ENCODE measurements at places on chromosomes 11 and 22. TPM values are rescaled to one million over a fixed set of nuclear protein-coding genes. Genes with fewer than 3 reads are reported as not detected.

DNA sequence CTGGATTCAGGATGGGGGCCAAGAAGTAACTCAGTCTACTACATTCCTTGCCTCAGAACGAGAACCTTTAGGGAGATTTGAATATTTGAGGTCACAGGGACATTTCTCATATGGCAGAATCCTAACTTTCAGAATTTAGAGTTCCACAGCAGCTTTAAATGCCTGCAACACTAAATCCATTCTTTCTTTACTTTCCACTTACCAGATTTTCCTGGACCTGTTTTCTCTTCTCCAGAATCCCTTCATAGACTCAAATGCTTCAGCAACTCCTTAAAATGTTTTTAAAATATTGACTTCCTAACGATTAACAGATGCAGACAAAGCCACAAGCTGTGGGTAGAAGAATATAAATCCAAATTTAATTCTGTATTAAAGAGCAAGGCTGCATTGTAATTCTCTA lies 63.1 kb downstream of the PRSS23 start:
- no peak for DNase-seq

DNA sequence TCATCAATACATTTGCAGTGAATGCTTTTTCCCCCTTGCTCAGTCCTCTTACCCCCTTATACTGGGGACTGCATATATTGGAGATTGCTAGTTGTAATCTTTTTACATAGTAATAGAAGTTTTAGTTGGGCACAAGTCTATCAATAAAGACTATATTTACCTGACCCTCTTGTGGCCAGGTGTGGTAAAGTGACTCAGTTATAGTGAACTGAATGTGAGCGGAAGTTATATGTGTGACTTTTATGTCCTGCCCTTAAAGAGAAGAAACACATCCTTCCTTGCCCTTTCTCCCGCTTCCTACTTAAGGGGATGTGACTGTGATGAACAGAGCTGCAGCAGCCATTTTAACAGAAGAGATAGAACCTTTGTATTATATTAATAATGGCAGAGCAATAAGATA lies 362.0 kb downstream of the METTL15 start:
- DNase-seq, result no peak

- DNase-seq, result no peak
These were observed 42.6 kb downstream of the ZNF215 start for GRCh38 chr11:6968816-6969215.

- no peak for DNase-seq
These were observed 197.4 kb downstream of the ADAMTS15 start for GRCh38 chr11:130645843-130646197.

GRCh38 chr22:40411506-40411861 lies 41.1 kb downstream of the SGSM3 start:
- DNase-seq, result no peak

- DNase-seq, result peak; percentile 85
These were observed 114.0 kb downstream of the ABTB2 start for GRCh38 chr11:34243600-34244464.

DNA sequence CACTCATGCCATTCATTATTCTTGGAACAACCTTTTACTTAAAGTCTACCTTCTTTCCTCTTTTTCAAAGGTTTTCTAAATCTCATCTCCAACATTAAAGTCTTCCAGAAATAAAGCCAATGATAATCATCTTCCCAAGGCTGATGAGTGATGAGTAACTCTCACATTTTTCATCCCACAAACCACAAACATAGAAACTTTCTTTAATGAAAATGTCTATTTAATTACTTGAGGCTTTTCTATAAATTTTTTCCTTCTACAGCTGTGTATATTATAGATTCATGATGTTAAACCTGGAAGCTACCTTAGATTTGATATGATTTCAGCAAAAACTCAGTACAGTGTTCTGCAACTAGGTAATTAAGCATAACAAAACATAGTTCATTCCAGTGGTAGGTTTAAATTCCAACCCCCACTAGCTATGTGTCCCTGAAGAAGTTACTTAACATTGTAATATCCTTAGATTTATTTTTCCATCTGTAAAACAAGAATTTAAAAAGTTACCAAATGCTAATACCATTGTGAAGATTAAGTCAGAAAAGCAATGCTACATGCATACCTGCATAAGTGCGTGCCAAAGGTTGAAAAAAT lies 845.4 kb downstream of the KCNA4 start:
- no peak for DNase-seq

- peak; percentile 62 for DNase-seq
These were observed 344 bp downstream of the IFT27 start for GRCh38 chr22:36775586-36775963.

DNA sequence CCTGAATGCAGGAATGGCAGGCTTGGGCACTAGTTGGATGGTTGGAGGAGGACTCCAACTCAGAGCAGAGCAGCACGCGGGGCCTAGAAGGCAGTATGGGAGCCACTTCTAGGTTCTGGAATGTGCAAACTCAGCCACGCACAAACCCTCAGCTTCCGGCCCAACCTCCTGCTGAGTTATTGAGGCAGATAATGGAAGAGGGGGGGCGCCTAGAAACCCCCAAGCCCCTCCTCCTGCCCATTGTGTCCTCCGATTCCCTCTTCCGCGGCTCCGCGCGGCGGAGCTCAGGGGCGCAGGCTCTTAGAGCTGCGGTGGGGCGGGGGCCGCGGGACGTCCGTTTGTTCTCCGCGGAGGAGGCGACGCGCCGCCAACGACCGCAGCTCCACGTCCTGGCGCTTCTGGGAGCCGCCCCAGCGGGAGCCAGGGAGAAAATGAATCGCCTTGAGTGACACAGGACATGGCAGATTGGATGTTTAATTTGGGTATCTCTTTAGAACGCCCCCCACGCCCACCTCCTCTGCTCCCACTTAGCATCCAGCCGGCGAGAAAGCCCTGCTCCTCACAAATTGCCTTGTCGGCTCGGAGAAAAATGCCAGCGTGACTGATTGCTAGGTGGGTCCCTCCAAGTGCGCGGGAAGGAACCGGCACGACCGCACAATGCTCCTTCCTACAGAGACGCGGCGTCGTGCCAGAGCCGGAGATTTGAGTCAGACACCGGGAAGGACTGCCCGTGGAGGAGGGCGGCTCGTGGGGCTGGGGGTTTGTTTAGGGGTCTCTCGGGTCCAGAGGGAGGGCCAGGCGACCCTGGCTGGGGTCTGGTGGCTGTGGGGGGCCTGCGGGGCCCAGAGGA lies 144.6 kb downstream of the NECTIN1 start:
- DNase-seq, result peak; percentile 17

DNA sequence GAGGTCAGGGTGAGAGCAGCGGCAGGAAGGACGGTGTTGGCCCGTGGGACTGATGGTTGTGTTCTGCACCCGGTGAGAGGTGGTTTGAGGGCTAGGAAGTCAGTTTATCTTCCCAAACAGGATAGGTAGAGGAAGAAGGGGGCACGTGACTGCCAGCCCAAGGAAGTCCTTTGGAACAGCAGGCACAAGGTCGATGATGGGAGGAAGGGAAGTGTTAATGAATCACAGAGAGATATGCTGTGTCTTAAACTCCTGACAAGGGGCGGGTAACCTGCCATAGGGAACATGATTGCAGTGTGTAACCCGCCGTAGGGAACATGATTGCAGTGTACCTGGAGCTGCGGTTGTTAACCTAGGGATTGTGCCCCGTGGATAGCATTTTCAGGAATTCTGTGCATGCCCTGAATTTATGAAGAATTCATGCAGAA lies 49.0 kb downstream of the PRR5L start:
- DNase-seq, result no peak

DNA sequence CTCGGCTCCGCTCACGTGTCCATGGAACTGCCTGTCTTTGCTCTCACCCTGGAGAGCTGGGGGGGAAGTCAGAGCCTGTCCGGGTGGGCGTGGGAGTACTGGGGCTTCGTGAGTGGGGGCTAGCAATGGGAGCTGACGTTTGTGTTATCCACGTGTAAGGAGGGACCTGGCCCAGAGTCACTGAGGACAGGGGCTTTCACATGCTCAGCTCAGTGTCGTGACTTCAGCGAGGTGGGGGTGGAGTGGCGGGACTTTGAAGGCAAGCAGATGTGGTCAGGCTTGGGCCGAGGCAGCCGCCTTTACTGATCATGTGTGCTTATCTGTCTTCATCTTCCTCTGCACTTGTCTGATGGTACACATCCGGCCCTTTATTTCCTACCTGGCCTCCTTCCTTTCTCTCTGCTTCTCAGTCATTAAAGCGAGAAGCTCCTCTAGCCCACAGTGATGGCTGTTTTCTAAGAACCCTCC lies 113.1 kb upstream of the NNMT start:
- DNase-seq, result peak; percentile 85

GRCh38 chr11:39461066-39461465 lies 1998.4 kb downstream of the LRRC4C start:
- DNase-seq, result no peak

DNA sequence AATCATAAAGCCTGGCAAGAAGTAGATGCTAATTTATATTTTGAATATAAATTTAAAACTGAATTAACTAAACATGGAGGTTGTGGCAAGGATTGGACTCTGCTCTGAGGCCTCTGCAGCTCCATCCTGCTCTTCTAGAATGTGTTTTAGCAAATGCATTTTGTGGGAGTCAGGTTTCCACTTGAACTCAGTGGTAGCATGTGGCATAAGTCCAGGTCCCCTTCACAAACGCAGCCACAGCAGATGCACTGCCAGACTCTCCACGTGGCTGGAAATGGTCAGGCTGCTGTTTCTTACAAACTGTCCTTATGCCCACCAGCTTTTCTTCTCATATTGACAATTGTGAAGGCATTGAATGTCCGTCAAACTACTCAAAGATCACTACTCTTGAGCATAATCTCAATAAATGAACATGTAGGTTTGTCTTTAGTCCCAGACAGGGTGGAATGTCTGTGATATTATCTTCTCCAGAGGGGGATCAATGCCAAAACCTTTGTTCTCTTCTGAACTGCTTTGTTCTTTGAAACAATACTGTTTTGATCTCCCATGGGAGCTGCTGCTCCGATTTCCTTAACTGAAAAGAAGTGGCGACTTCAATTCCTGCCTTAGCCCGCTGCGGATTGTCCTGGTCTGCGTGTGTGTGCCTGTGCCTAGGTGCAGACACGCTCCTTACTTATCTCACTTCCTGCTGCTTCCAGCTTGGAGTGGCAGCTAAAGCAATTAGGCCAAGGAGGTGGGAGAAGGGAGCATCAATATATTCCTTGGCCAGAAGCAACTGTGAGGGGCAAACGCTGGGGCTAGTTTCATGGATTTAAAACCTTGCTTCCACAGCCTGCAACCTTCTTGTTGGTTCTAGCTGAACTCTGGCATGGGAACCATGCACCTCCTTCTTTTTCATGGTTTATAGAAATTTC lies 24.2 kb downstream of the EIF4G2 start:
- DNase-seq, result no peak

DNA sequence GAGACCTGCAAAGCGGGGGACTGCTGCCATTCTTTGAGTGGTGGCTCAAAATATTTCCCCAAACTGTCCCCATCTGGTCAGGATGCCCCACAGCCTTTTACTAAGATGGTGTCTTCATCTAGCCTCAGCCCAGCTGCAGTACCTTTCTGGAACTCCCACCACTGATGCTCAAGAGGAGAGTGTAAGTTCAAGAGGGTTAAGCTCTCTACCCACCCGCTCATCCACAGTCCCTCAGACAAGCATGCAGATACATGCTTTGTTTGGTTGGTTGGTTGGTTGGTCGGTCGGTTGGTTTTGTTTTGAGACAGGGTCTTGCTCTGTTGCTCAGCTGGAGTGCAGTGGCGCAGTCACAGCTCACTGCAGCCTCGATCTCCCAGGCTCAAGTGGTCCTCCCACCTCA lies 14.5 kb upstream of the CAVIN3 start:
- DNase-seq, result no peak

GRCh38 chr11:73234471-73235181 lies 16.5 kb downstream of the P2RY2 start:
- DNase-seq, result no peak

OSM gene
- total RNA-seq, result 44.3 TPM

CHST1 gene
- not detected for total RNA-seq

NRGN gene
- 5.7 TPM for total RNA-seq

MS4A2 gene
- total RNA-seq, result not detected

APOBEC3C gene
- total RNA-seq, result 82.2 TPM

MALAT1 gene
- 3,856 TPM for total RNA-seq

VSIG10L2 gene
- total RNA-seq, result not detected

NLRP14 gene
- total RNA-seq, result 0.16 TPM

SAA4 gene
- not detected for total RNA-seq
